ENCODE measurements at places on chromosomes 13 and 19.

DNA sequence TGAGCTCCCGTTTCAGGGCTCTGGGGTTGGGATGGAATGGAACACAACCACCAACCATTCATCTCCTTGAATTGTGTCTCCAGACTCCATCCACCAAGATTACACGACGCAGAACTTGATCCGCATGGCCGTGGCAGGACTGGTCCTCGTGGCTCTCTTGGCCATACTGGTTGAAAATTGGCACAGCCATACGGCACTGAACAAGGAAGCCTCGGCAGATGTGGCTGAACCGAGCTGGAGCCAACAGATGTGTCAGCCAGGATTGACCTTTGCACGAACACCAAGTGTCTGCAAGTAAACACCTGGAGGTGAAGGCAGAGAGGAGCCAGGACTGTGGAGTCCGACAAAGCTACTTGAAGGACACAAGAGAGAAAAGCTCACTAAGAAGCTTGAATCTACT lies 15.5 kb downstream of the FCAR start:
- no peak for DNase-seq

DNA sequence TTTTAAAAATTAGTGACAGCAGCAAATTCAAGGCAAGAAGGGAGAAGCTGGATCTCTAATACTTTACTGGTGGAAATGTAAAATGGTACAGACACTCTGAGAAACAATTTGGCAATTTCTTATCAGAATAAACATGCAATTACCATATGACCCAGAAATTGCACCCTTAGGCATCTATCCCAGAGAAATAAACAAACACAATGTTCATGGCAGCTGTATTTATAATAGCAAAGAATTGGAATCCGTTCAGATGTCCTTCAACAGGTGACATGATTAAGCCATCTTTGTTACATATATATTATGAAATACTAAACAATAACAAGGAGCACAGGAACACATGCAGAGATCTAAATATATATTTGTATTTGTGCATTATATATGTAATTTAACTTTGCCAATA lies 756.5 kb downstream of the SLITRK1 start:
- DNase-seq = no peak

- DNase-seq = peak; percentile 73
Measured at GRCh38 chr19:11496391-11497163, 9.1 kb downstream of the ZNF653 start.

DNA sequence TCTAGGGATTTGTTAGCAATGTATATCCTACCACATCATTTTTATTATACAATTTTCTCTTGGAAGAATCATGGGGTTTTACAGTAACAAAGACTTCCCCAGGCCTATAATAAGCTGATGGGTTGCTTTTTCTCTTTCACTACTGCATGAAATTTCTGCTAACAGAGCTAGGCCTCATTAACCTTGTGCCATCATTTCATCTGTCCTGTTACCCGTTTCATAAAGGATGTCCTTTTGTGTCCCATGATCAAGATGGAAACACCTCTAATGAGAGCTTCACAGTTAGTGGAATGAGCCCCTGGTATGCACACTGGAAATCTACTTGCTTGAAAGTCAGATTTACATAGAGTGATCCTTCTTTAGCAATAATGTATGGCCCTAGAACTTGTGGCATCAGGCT lies 138.7 kb downstream of the RXFP2 start:
- no peak for DNase-seq

GRCh38 chr19:46502891-46503290 lies 7.2 kb upstream of the PNMA8B start:
- DNase-seq = no peak

- no peak for DNase-seq
Measured at GRCh38 chr13:81602241-81602640, 1261.3 kb upstream of the SPRY2 start.

- no peak for DNase-seq
Measured at GRCh38 chr13:36920616-36921185, 663 bp upstream of the SMAD9 start.

DNA sequence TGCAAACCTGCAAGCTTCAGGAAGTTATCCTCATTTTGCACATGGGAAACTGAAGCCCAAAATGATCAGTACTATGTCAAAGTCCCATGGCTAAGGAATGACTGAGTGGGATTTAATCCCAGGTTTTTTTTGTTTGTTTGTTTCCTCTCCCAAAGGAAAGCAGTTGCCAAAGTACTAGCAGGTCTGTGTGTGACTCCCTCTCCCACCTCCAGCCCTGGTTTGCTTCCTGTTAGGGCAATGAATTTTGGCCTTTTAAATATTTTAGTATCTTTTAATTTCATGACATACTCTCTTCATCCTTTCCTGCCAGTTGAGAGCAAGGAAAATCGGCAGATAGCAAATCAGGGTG lies 134.1 kb upstream of the RNF113B start:
- DNase-seq = no peak

DNA sequence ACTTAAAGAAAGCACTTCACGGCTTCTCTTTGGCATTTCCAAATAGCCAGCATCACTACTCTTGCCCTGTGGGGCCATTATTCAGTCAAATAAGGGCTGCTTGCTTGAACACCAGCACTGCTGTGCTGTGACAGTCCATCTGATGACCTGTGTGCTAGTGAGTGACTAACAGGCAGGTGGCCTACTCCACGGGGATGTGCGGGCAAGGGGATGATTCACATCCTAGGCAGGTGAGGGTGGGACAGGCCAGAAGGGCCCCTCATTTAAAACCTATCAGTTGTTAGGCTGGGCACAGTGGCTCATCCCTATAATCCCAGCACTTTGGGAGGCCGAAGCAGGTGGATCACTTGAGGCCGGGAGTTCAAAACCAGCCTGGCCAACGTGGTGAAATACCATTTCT lies 8.2 kb downstream of the CCNE1 start:
- no peak for DNase-seq

- no peak for DNase-seq
Measured at GRCh38 chr19:1884719-1885334, 469 bp downstream of the ABHD17A start.

- no peak for DNase-seq
Measured at GRCh38 chr19:18657590-18658365, 20.9 kb downstream of the KLHL26 start.

GRCh38 chr13:40223585-40223984 lies 442.9 kb downstream of the FOXO1 start:
- no peak for DNase-seq

DNA sequence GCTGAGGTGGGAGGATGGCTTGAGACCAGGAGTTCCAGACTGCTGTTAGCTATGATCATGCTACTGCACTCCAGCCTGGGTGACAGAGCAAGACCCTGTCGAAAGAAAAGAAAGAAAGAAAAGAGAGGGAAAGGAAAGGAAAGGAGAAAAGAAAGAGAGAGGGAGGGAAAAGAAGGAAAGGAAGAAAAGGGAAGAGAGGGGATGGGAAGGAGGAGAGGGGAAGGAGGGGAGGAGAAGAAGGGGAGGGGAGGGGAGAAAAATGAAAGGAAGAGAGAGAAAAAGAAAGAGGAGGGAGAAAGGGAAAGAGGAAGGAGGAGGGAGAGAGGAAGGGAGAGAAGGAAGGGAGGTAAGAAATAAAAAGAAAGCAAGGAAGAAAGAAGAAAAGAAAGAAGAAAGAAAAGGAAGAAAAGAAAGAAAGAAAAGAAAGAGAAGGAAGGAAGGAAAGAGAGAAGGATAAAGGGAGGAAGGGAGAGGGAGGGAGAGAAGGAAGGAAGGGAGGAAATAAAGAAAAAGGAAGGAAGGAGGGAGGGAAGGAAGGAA lies 44.1 kb downstream of the INSR start:
- DNase-seq = no peak

DNA sequence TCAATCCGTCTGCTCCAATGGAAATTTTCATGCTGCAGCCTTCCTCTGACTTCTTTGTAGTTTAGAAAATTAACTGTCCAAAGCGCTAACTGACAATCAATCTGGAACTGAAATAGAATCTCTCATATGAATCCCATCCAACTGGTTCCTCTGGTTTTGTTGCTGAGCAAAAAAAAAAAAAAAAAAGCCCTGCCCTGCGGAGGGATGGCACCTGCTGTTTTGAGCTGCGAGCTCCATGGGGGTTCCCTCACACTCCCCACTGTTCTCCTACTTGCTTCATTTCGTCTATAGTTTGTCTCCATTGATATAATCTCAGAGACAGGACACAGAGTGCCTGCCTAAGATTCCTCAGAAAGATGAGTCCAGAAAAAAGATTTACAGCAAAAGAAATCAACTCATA lies 33.4 kb downstream of the FAAP24 start:
- no peak for DNase-seq

- DNase-seq = no peak
Measured at GRCh38 chr13:72151241-72151640, 284.2 kb upstream of the DACH1 start.

GRCh38 chr13:29791997-29792780 lies 58.2 kb downstream of the UBL3 start:
- DNase-seq = no peak

GRCh38 chr13:76635232-76636230 lies 250.7 kb downstream of the KCTD12 start:
- no peak for DNase-seq

DNA sequence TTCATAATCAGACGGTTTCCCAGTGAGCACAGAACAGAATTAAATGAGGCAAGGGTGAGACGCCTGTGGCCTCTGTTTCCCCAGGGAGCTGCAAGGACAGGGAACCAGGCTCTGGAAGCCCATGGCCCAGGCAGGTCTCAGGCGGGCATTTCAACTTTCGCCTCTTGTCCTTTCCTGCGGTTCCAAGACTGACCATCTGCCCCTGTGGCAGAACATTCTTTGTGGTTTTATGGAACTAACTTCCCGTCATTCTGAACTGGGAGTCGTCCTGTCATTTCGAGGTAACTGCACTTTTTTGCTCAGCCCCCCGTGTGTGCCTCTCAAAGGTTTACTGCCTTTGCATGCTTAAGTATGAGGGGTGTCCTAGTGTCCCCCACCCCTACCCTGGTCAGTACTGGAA lies 70.9 kb downstream of the KL start:
- no peak for DNase-seq

DNA sequence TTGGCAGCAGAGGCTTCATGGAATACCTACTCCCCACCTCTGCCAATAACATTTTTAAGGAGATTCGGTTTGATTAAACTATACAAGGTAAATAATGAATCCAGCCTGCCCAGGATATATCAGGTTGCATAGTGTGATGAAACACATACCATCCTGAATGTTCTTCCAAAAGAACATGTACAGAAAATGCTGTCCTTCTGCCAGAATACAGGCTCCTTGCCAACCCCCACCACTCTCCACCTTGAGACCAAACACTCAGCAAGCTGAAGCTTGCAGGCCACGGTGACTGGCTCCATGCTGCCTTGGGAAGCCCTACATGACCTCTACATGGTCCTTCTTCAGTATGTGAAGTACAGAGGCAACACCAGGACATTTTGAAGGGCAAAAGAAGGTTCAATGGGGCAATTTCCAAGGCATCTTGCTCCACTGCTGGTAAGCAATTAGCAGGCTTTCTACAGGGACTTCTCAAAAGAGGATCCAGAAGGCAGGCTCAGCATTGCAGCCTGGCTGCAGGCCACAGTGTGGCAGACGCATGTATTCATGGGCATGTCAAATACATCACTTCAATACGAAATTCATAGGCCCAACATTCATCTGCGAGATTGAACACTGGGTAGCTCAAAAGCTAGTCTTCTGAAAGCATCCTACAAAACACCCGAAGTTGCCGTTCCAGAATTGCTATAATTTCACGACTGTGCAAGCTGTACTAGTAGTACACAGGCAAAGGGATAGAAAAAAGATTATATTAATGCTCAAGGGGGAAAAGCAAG lies 62.4 kb upstream of the SERP2 start:
- no peak for DNase-seq

DNA sequence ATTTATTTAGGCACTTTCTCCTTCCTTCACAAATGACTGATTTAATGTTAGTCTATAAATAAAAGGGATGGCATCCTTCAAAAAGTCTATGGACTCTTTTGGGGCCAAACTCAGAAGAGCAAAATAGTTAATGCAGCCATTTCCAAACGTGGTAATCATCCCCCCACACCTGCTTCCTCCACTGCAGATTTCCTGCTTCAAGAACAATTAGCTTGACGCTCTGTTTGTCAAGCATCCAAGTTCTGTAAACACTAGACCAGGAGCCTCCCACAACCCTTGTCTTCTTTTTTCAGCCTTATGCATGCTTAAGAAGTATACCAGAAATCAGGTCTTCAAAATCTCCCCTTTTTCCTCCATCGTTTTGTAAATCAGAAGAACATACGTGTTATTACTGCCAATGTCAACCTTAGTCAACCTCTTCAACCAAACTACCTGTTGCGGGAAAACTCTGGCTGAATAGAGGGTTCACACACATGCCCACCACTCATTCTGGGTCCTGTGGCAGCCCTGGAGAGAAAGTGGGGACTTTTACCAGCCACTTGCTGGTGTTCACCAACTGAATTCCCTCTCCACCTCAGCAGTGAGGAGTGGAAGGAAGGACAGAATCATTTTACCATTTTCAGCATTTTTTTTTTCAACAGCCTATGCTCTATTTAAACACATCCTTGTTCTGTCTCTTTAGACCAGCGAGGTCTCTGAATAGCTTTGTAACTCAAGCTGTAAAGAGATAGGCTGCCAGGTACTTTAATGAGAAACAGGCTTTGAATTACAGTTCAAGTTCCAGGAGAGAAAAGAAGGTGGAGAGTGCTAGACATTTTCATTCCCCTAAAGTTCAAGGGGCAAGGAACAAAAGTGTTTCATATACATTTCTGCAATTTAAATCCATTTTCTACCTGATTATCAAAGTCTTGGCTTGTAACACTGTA lies 39.1 kb downstream of the EFNB2 start:
- no peak for DNase-seq

- DNase-seq = no peak
Measured at GRCh38 chr19:28427376-28428083, 785.4 kb downstream of the UQCRFS1 start.

DNA sequence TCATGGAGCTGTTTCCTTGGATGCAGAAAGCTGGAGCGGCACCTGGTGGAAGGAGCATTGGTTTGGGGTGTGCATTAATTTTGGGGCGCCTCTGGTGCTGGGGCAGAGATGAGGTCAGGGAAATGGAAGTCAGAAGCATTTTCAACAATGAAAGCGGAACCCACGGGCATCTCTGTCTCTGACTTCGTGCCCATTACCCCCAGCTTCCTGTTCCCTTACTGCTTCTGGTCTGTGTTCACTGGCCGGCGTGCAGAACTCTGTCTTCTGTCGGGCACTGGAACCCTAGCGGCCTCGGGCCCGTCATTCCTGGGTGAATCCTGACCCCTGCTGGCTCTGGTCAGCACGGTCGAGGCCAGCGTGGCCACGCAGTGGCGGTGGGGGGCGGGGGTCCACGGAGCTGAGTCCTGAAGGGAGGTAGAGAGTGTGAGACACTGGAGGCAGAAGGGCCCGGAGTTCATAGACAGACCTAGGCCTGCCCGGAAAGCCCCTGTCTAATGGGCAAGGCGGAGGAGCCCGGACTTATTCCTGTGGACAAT lies 7.9 kb upstream of the LINGO3 start:
- DNase-seq = no peak

DNA sequence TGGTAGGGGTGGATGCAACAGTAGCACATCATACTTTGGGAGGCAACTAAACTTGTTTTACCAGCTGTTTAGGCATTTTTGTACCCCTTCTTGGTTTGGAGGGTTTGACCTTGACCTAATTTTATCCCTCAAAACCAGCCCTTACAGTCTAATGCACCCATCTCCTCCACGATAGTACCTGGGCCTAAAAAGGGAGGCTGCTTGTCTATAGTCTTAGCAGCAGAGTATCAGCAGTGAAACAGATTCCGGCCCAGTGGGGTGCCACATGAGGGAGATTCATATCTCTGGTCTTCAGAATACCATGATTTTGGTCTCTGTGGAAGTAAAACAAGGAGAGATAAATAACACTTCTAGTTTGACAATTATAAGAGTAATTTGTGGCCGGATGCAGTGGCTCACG lies 39.5 kb upstream of the ATP12A start:
- DNase-seq = no peak

- no peak for DNase-seq
Measured at GRCh38 chr13:33213024-33213768, 72.4 kb downstream of the STARD13 start.
